Stimulated activated CD4-positive, alpha-beta T cell treated with anti-CD3 and anti-CD28 coated beads, Interleukin-4, amount 100 ng/mL, for 48 hours (primary cell): ENCODE measurements at places on chromosomes 3 and 15.
A peak's percentile ranks its signal among the peaks of the same experiment; 100 is the strongest.

DNA sequence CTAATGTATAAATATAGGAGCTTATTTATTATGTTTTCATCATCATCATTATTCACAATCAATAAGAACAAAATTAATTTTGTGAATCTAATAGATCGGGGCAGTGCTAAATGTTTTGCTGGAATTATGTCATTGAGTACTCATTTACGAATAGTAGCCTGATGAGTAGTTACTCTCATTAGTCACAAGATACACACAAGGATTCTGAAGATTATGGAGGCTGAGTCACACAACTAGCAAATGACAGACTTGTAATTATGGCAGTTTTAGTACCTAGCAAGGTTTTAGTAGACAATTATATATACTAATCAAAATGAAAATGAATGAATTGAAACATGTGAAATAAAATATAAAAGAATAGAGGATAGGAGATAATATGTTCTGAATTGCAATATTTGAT lies 954.2 kb downstream of the CADM2 start:
- no peak for DNase-seq

GRCh38 chr3:113136071-113136470 lies 75.3 kb upstream of the BOC start:
- no peak for DNase-seq

GRCh38 chr3:30643763-30644462 lies 37.5 kb downstream of the TGFBR2 start:
- no peak for DNase-seq

GRCh38 chr3:141561426-141562034 lies 74.7 kb downstream of the RASA2 start:
- DNase-seq: no peak

DNA sequence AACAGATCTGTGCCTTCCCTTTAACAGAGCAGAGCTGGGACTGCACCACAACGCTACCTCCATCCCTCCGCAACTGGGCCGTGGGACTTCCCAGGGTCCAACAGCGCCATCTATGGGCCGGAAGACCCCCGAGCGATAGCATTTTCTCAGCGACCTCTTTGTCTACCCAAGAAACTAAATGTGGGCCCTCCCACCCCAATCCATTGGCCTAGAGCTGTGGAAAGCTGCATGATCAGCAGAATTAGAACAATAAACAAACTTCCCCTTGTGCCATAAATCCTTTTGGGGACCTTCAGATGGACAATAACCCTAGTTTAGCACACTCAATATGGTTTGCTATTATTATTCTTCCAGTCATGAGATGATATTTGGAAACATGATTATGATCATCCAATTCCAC lies 74.8 kb upstream of the NTRK3 start:
- peak; percentile 63 for DNase-seq

GRCh38 chr3:9205345-9206143 lies 43.9 kb downstream of the SRGAP3 start:
- DNase-seq: no peak

- DNase-seq: no peak
These were observed 83.5 kb downstream of the FOXB1 start for GRCh38 chr15:60087561-60087960.

DNA sequence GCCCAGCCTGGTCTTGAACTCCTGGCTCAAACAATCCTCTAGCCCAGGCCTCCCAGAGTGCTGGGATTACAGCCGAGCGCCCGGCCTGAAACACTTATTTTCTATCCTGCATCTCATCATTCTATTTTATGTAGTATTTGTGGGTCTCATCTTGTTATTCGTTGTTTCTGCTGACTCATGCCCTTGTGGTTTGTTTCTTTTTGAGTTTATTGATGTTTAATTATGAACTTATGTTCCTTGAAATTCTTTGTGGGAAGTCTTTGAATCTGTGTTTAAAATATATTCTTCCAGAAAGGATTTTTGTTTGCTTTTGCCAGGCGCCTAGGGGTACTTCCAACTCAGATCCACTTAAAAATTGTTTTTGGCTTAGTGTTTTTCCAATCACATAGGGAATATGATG lies 78.3 kb upstream of the C15orf39 start:
- no peak for DNase-seq

GRCh38 chr3:112561484-112561733 lies 353 bp downstream of the ATG3 start:
- DNase-seq: peak; percentile 71

DNA sequence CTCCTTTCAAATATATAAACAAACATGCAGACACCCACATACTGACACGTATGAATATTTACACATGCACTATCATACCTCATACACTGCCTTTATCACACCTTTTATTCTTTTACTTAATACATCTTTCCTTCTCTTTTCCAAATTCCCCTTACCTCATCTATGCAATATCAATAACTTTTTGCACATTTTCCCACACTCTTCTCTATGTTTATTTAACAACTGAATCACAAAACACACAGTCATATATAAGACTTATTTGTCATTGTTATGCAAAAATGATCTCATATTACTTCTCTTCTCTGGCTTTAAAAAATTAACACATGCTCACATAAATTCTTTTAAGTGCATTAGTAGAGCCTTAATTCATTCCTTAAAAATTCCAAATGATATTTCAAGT lies 461.4 kb downstream of the DIPK2A start:
- no peak for DNase-seq

DNA sequence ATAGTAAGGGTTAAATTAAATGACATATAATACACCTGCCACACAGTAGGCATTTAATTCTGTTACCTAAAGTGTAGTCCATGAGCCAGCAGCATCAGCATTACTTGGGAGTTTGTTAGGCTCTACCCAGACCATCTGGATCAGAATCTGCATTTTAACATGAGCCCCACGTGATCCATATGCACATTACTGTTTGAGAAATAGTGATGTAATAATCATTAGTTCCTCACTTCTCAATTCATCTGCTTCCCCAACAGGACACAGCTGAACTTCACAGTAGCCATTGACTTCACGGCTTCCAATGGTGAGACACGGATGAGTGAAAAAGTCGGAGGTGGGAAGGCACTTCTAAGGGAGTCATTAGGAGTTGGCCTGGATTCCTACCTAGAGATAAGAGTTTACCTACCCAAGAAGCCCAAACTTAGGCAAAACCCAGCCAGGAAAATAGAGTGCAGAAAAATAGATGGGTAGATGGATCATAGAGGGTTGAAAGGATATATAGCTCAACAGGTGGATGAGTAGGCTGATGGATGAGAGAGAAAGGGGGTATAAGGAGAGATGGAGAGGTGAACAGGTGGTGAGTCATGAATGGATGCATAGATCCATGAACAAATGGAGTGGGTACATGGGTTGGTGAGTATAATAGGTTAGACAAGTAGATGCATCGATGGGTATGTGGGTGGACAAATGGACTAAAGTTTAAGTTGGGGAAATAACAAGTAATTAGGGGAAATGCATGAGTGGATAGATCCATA lies 13.3 kb downstream of the CPNE9 start:
- no peak for DNase-seq

GRCh38 chr3:31974964-31975363 lies 6.1 kb downstream of the OSBPL10 start:
- DNase-seq: no peak

- DNase-seq: no peak
These were observed 10.1 kb downstream of the MNS1 start for GRCh38 chr15:56454836-56455235.

DNA sequence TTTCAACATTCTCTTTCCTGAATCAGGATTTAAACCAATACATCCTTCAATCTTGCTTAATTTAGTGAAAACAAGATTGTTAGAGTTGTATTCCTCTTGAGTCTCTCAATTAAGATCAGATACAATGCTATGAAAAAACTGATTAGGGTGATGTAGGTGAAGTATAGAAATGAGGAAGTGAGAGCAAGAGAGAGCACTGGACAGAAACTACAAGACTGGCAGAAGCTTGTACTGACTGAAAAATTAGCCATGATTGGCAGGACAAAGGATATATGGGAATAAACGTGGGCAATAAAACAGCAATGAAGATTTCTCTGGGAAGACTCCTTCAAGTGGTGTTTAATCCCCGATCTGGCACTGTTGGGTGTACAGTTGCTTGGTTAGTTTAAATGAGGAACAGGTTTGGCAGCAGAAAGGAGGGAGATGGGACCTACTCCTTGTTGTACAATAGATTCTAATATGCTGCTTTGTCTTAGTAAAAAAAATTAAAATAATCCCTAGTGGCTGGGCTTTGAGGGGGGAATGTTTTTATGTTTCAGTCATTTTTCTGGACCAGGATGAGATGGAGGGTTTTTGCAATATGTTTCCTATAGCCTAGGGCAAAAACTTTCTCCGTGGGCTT lies 252.7 kb downstream of the SLC9A9 start:
- no peak for DNase-seq

GRCh38 chr15:31555022-31555421 lies 228.4 kb downstream of the KLF13 start:
- DNase-seq: no peak

DNA sequence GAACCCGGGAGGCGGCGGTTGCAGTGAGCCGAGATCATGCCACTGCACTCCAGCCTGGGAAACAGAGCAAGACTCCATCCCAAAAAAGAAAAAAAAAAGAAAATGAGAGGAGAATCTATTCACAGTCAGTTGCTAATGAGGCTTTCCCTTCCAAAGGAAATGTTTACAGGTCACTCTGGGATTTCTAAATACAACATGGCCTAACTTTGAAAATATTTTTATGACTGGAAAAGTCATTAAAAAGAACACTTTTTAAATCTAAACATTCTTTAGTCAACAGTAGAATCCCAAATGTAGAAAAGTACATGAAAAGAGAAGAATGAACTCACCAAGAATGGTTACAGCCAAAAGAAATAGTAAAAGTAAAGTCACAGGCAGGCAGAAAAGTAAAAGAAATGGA lies 78.6 kb downstream of the PLD1 start:
- DNase-seq: no peak

DNA sequence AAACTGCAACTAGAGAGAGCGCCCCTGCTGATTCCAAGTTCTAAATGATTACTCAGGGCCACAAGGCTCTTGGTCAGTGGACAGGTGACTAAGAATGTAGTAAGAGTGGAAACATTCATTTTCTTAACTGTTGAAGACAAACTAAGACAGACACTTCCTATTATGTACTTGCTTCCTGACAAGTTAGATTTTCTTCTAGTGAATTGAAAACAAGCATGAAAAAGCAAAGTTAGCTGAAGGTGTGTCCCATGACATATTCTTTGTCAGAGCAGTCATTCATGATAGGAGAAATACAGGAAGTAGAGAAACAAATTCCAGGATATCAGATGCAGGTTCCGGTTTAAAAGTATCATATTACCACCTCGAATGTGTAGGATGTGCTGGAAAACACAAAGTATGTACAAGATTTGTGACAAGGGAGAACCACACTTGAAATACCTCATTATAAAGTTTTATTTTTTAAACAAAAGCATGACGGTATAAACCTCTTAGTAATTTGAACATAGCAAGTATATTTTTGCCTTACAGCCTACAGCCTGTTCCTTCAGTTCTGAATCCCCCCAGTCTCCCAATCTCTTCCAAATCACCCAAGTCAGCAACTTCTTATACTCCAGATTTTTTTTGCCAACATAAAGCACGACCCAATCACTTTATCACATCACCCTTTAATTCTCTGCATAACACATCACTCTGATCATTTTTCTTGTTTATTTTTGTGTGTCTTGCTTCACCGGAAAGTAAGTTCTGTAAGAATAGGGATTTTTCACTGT lies 6.2 kb downstream of the TSPAN3 start:
- DNase-seq: no peak

DNA sequence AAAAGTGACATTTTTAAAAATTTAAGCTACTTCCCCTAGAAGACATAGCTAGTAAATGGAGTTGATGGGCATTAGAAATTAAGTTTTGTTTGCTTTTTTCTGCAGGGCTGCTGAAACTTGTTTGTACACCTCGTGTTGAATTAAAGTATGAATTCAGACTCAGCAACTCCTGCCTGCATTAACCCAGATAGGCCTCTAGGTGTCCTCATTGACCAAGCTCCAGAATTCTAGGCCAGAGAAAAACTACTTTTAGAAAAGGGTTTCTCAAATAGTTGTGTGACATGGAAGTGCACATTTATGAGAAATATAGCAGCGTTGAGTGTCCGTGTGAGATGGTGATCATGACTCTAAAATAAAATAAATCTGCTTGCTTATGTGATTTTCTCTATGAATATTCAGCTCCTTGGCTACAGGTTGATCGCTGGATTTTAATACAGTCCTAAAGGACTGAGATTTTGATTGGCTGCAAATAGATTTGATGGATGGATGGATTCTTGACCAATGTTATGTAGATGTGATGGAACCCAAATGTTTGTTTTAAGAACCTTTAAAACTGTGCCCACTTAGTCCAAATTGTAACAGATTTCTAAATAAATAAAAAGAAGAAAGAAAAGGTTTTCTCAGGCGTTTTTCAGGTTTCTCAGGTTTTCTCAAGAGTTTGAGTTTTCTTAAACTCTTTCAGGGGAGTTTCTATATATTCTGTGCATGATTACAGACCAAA lies 39.4 kb upstream of the LMOD3 start:
- DNase-seq: peak; percentile 16

DNA sequence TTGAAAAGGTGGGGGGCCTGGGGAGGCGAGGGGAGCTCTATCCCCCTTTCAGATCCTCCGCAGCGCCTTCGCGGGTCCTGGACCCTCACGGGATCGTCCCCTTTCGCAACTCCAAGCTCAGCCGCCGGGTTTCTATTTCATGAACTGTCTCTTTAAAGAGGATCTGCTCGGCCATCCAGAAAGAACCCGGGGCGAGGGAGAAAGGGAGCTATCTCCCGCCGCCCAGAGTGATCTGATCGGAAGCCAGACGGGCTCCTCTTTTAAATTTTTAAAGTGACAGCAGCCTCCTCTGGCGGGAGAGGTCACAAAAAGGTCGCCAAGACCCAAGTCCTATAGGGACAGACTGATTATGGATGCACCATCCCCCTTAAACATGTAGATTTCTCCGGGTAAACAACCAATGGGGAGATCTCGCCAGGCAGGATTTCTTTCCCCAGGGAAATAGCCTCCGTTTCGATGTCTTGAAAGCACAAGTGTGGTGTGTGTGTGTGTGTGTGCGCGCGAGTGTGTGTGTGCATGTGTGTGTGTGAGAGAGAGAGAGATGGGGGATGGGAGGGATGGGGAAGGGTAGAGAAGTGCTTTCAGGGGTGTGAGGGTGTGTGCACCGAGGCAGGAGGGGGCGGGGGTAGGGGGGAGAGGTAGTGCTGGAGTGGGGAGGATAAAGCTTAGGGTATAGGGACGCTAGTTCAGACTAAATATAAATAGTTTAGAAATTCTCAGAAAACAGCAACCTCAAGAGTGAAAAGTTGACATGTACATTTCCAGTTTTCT lies 516.1 kb downstream of the MECOM start:
- DNase-seq: no peak

- DNase-seq: no peak
These were observed 71.9 kb upstream of the FEZF2 start for GRCh38 chr3:62445275-62445674.
